Bone marrow (tissue), 2 donors: ENCODE measurements at places on chromosomes 1 and 21.
A peak's percentile ranks its signal among the peaks of the same experiment; 100 is the strongest.

DNA sequence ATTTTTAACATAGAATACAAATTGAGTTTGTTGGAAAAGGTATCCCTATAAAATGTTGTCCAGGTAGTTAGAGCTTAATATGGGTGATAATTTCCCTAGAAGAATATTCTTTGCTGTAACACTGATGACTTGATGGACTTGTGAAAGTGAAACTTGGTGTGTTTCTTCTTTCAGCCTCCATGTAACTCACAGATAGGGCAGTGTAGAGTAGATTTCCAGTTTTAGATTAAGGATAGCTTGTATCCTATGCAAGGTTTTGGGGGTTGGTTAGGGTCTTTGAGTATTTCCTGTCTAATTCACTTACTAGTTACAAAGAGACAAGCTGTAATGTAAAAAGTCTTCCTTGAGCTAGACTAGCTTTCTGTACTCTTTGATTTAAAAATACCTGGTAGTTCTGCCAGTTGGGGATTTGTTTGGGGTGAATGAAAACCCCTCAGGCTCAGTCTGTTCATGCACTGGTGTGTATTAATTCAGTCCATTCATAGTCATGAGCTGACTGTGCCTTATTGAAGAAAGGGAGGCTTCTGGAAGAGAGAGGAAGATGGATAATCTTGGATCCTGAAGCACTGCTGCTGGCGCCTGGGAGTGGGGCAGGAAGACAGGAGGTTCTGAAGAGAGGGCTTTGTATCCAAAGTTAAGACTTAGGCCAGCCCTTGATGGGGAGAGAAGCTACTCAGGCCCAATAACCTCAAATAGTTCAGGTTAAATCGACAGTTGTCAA is 83.6 kb downstream of the CAMTA1 start:
- DNase-seq: peak; percentile 4

DNA sequence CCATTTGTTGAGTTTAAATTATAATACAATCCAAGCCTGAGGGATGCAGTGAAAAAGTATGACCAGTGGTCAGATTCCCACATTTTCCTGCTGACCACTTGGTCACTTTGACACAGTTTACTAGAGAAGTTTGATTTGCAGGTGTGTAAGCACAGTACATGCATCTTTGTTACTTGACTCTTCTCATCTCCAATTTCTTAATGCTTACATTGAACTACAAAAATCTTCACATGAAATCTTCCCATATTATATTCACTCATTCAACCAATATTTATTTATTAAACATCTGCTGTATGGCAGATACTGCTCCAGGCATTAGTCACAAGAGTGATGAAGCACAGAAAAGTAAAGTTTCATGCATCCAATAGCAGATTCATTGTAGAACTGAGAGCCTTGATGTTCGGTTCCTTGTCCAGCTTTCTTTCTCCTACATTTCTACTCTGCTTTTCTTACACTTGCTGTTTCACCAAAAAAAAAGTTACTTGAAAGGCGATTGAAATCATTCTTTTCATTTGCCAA is 211.7 kb downstream of the NFIA start:
- no peak for DNase-seq

DNA sequence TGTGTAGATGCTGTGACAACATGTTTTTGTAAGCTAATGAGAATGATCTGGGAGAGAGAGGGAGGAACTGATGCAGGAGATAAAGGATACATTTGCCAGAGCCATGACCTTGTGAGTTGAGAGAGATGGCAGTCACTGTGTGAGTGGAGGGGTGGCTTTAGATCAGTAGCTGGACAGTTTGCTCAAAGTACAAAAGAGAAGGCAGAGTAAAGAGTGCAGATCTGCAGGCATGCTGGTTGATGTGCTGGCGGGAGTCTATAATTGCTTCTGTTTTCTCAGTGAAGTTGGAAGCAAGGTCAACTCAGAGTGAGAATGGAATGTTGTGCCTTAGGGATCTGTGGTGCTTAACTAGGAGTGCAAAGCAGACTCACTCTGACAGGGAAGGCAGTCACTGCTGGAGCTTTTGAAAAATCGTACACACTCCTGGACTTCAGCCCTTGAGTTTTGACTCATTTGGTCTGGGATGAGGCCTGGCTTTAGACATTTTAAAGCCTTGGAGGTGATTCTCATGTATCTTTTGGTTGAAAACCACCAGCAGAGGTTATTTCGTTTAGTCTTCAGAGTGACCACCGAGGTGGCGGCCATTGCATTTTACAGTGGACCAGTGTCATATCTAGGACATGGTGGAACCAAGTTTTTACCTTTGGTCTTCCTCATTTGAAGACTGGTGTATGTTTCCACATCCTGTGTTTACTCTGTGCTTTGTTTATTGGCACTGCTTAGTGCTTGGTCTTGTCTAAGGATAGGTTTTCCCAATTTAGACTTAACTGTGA is 49.6 kb downstream of the MTR start:
- DNase-seq: no peak

DNA sequence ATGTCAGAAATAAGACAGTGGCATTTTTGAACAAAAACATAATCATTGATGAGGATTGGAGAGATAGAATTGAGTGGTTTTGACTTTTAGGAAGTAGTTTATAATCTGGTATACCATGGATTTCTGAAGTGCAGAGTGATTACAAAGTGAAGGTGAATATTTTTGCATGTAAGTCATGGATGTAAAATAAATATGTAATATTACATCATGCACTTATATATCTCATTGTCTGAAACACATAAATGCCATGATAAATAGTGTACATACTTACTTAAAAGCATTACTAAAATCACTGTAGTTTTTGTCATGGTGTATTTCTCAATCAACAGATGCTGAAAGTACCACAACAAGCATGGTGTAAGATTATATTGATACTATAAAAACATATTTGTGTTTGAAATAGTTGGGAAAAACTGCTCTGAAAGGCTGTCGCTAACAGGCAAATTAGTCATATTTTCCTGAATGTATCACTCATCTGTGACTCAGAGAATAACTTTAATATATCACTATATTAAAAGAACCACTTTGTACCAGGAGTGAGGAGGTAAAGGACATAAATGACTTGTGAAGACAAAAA is 24.8 kb upstream of the RGS18 start:
- DNase-seq: no peak

DNA sequence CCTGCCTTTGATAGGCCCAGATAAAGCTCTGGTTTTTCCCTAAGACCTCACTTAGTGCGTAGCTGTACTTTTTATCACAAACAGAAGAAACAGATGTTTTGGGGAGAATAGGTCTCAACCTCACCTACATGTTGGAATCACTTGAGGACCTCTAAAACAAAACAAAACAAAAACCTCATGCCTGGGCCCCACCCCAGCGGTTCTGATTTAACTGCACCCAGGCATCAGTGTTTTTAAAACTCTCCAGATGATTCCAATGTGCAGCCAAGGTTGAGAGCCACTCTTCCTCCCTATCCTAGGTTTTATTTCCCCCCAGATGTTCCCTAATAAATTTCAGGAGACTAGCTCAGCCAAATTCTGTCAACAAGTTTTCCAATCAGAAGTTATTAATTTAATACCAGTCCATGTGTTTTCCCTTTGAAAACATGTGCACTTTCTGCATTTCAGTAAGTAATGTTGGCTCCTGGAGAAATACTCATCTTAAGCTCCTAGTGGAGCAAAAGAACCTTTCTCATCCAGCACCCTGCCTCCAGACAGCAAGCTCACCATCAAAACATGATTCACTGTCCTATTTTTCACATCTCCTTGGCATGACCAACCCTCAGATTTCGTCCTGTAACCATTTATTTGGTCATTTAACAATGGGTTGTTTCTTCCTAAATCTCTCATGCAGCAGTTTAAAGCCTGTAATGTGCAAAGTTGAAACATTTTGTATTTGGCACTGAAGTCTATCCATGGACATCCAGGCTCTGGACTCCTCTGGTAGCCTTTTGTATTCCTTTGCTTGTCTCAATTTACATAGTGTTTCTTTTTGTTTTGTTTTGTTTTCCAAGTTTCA is 27.5 kb downstream of the LRRC8C start:
- DNase-seq: no peak

DNA sequence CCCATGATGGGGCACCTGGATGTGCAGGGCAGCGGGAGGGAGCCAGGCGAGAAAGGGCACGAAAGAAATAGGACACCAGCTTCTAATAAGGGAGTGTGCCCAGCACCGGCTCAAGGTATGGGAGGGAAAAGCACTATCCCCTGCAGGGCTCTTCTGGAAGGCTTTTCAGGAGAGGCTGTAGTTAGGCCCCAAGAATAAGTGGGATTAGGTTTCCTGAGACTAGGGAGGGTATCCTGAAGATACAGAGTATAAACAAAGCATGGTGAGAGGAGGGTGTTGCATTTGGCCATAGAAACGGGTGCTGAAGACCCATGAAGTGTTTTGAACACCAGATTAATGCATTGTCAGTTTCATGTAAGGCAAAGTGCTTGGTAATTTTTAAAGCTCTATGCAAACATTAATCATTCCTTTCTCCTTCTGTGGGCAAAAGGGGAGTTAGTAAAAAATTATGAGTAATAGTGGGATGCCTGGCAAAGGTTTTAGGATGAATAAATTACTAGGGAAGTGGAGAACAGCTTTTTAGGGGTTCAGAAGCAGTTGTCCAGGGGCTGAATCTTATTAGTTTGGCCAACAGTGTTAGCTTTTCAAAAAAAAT is 74.0 kb downstream of the SYT6 start:
- no peak for DNase-seq
